ENCODE measurements at places on chromosomes 12 and 14.

DNA sequence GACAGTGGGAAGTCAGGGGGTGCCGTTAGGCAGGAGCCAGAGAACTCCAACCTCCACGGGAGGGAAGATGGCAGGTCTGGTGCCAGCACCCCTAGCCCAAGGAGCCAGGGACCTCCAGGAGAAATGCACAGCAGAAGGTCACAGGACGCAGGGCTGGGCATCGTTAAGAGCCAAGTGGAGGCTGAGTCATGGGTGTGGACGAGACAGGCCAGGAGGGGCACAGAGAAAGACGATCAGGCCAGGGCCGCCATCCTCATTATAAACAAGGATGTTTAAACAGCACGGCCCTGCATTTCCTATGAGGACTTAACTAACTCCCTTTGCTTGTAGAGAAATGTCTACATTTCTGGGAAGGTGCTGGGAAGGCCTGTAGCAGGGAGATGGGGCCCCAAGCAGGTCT lies 77.9 kb upstream of the FZD10 start:
- DNase-seq: no peak

GRCh38 chr14:103207388-103208072 lies 84.3 kb downstream of the TNFAIP2 start:
- DNase-seq: no peak

- DNase-seq: no peak
Measured at GRCh38 chr12:109450980-109451379, 26.1 kb downstream of the KCTD10 start.

- no peak for DNase-seq
Measured at GRCh38 chr14:42000450-42000849, 393.8 kb downstream of the LRFN5 start.

DNA sequence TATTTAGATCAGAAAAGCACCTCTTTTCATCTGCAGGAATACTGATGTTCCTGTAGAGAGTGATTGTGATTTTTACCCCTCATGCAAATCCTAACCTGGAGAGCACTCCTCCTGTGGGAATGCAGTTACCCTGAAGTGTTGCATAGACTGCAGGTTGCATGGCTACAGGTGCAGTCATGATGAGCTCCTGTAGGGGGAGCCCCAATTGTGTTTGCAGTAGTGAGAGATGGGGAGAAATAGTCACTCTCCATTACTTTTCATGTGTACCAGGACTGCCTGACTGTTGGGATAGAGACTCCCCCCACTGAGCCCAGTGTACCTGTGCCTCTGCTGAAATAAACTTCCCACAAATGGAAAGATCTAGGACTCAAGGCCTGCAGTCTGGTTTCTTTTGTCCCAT lies 1086.5 kb downstream of the SLC6A15 start:
- no peak for DNase-seq

DNA sequence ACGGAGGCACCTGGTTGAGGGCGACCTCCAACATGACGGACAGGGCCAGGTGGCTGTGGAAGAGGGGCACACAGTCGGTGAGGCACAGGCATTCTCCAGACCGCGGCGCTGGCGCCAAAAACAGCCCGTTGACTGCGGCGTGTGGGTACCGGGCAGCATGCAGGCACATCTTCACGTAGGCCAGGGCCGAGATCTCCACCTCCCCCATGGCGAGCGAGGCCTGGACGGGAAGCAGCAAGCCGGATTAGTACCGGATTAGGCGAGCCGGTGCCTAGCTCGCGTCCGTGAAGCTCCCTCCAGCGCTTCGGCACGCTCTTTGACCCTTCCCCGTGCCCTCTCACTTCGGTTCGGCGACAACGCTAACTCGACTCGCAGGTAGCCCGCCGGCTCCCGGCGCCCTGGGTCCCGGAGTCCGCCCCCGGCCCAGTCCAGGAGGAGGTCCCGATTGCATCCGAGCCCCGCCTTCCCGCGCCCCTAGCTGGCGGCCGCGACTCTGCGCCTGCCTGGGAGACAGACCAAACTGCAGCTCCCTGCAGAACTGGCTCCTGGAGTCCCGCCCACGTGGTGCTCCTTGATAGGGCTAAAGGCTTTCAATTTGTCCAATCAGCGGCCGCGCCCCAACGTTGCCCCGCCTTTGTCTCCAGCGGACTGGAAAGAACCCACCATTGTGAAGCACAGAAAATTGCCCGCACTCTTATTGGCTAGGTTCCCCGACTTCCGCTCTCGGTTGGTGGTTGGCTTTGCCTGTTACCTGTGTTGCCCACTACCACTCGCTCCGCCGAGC lies at the start of gene EMC9:
TSS of gene EMC9 (minus strand) at position 495 of the 784 bp plus-strand sequence. CDS start at position 208, 287 bp downstream.
- DNase-seq: peak; percentile 98

DNA sequence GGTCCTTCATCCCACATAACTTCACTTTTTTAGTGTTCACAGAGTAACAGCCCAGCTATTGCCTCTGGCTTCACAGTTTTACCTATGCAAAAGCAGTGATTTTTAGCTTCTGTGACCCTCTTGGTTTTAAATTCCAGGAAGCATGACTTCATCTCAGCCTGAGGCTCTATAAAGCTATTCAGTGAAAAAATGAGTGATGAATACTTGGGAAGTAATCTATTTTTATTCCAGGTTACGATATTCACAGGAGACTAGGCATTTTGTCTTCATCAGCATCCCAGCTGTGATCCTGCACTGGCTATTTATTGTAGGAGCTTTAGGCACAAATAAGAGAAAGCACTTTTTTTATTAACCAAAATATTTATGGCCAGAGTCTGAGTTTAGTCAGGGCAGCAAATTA lies 164.8 kb downstream of the SNAPC1 start:
- no peak for DNase-seq

GRCh38 chr12:46453428-46453827 lies 80.9 kb upstream of the SLC38A2 start:
- no peak for DNase-seq

- DNase-seq: no peak
Measured at GRCh38 chr14:106738075-106738474, 1211.7 kb downstream of the TMEM121 start.

DNA sequence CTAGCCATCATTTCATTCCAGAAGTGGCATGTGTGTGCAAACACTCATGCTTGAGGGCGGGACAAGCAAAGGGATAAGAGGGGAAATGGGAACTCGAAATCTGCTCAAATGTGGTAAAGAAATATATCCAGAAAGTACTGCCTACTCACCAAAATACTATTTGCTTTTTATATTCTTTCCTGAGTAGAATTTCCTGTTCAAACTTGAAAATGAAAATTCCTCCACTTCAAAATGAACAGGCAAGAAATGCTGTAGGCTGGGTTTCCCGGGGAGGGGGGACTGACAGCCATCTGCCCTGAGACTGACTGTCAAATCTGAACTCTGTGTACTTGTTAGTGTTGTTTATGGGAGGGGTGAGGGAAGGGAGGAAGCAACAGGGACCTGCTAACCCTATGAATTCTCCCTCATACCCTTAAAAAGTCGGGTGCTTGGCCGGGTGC lies 34.6 kb downstream of the NTF3 start:
- no peak for DNase-seq

DNA sequence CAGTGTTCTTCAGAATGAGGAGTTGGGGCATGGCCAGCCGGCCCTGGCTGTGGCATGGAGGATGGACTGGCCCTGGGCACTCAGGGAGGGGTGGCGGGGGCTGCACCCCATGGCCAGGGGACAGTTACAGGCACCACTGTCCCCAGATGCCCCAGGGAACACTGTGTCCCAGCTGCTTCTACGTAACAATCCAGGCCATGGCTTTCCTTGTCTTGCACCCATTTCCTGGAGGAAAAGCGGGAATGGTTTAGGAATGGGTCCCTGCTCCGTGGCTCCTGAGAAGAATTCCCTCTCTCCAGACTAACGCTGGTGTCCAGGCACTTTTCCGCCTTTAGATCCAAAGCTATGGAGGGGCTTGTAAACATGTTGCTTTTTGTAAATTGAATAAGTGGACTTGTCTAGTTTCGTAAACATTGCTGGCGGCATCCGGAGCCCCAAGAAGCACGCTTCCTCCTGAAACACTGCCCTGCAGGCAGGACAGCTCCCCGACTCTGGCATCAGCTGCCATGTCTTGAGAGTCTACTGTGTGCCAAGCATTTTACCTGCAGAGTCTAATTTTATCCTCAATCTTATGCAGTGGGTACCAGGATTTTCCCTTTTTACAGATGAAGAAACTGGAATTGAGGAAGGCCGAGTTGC lies 238.3 kb downstream of the SLC41A2 start:
- no peak for DNase-seq

DNA sequence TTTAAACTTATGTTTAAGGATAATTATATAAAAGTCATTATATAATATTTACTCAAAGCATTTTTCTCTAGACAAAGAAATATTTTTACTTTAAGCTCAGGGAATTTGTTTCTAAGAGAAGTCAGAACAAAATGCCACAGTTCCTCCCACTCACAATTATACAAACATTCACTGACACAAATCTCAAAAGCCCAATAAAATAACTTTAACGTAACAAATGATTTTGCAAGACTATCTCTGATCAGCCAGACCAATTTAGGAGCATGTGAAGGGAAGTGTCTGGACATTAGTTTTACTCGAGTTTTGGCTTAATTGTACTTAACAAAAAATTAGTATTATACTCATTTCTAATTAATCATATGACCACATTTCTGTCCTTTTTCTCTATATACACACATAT lies 41.2 kb downstream of the COCH start:
- no peak for DNase-seq

Data from esophagus squamous epithelium (tissue), 5 donors.